ENCODE measurements at places on chromosomes 2 and 18.

- DNase-seq: no peak
Observed at GRCh38 chr2:200350850-200351285, 44.4 kb downstream of the SPATS2L start.

DNA sequence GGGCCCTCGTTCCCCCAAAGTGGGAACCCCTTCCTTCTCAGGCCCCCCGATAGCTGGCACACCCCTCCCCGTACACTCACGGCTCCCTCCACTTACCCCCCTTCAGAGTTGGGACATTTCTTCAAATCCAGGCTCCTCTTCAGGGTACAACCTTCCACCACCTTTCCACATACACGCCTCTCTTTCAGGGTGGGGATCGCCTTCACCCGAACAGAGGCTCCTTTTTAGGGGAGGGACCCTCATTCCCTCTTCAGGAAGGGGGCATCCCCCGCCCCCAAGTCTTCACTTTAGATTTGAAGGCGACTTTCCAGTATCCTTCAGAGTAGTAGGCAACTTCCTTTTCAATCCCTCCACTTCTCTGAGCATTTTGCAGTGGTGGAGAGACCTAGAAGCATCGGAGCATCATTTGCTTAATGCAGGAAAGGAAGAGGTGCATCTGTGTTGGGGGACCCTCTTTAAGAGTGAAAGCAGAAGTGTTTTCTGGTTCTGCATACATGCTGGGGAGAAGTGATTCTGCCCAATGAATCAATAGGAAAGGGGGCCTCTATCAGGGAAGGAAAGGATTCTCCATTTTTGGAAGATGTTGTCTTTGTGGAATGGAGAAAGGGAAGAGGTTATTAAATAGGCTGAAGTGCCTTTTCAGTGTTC is 845 bp downstream of the EML4 start:
- no peak for DNase-seq

- DNase-seq: no peak
Observed at GRCh38 chr18:45282101-45282812, 333.0 kb upstream of the SLC14A2 start.

GRCh38 chr2:177282787-177283572 is 18.5 kb upstream of the NFE2L2 start:
- DNase-seq: no peak

- DNase-seq: no peak
Observed at GRCh38 chr2:206713746-206714145, 4.5 kb downstream of the DYTN start.

- no peak for DNase-seq
Observed at GRCh38 chr2:102094917-102095316, 47.6 kb upstream of the IL1R1 start.

DNA sequence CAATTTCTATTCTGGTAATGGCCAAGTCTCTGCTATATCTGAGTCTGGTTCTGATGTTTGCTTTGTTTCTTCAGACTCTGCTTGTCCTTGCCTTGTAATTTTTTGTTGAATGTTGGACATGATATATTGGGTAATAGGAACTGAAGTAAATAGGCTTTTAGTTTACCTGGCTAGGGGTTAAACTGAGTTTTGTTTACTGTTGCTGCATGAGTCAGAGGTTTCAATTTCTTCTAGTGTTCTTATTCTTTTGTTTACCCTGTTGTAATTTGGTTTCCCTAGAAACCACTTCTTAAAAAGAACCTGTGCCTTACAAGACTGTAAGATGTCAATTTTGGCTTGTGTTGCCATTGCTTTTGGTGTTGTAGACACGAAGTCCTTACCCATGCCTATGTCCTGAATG is 285.0 kb upstream of the KCNH7 start:
- no peak for DNase-seq

DNA sequence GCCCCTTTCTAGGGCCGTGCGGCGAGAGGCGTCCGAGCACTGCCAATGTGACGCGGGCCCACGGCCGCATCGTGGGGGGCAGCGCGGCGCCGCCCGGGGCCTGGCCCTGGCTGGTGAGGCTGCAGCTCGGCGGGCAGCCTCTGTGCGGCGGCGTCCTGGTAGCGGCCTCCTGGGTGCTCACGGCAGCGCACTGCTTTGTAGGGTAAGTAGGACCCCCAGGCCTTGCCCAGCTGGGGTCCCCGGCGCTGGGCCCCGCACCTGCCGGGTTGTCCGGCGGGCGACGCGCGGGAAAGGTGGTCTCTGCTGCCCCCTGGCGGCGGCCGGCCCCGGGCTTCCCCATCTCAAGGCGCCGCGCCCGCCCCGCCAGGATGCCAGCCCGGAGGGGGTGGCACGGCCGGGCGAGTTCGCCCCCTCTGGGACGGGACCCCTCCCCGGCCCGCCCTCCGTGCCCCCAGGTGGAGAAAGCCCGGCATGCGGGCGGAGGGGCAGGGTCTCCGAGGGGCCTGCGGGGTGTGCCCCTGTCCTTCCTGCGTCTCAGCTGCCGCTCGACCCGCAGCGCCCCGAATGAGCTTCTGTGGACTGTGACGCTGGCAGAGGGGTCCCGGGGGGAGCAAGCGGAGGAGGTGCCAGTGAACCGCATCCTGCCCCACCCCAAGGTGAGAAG is 1.9 kb downstream of the PRSS56 start:
- DNase-seq: peak; percentile 22

DNA sequence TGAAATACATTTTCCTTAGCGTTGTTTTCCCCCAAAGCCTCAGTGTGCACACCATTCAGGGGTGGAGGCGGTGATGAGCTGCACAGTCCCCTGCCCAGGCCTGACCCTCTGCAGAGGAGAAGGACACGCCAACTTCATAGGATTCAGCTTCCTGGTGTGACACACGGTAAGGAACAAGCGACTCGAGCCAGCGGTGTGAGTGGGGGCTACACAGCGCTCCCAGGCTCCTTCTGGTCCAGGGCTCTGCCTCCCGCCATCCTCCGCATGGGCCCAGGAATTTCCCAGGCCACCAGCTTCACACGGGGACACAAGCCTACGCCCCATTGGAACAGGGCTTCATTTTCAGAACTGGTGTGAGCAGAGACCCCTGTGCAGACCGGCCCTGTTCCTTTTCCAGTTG is 272.1 kb downstream of the HDAC4 start:
- DNase-seq: no peak

GRCh38 chr2:630451-631320 is 46.5 kb downstream of the TMEM18 start:
- no peak for DNase-seq

- DNase-seq: no peak
Observed at GRCh38 chr2:19158896-19159295, 199.5 kb downstream of the OSR1 start.

- peak; percentile 11 for DNase-seq
Observed at GRCh38 chr2:37688771-37689468, 17.5 kb upstream of the CDC42EP3 start.

GRCh38 chr2:237700512-237701032 is 73.2 kb downstream of the LRRFIP1 start:
- no peak for DNase-seq

DNA sequence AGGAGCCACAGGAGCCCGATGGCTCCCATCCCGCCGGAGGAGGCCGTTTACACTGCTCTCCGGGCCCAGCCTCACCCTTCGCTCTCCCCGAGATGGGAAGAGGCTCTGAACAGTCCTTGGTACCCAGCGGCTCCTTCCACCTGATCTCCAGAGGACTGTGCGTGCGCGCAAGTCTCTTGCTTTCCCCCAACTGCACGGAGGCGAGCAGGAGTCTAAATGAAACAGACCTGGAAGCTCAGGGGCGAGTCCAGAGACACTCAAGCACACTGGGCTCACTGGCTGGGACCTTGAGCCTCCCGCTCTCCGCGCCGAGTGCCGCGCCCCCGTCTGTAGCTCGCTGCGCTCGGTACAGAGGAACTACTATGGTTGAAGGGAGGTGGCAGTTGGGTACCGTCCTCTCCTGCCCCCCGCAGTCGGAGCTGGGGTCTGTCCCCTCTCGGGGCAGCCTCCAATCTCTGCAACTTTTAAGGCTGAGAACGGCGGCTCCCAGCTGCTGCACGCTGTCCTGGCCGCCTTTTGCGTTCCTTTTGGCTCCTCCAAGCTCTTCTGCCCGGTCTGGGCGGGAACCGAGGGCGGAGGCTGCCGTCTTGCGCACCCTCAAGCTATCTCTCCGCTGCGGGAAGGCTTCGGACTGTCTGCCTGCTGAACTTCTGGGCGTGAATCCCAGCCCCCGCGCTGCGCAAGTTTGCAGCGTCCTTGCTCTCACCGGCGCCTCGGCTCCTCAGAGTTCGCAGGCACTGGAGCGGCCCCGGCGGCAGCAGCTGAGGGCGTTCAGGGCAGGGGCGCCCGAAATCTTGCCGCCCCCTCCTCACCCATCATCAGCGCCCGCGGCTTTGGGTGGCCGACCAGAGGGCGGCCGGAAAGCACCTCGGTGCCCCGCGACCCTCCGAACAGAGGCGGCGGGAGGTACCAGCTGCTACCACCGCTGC is 491 bp downstream of the ALK start:
- no peak for DNase-seq

DNA sequence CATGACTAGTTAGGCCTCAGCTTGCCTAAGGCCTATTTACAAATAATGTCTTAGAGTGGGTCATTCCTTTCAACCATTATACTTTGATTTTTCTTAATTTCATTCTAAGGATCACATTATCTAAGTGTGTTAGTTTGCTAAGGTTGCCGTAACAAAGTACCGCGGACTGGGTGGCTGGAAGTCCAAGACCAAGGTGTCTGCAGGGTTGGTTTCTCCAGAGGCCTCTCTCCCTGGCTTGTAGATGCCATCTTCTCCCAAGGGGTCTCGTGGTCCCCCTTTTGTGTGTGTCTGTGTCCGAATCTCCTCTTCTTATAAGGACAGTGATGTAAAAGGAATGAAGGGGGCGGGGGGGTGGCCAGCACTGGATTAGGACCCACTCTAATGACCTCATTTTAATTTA is 18.4 kb upstream of the ITM2C start:
- DNase-seq: no peak

GRCh38 chr2:210259687-210260086 is 34.4 kb upstream of the ACADL start:
- DNase-seq: no peak

DNA sequence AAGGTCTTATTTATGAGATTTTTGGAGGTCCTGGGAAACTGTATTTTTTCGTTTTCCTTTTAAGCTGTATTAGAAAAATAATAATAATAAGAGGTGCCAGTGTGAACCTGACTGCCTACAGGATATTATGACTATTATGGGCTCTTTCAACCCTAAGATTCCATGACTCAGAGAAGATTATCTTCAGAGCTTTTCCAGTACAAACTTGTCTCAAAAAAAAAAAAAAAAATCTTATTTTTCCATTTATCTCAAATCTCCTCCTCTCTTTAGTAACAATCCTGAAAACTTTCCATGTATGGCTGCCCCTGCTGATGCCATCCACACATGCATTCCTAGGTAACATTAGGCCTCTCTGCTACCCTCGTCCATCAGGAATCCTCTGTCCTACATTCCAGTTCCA is 36.7 kb upstream of the RPE start:
- no peak for DNase-seq

All from SW 1271 (cell line).